ENCODE measurements at places on chromosomes 5 and 9.
A peak's percentile ranks its signal among the peaks of the same experiment; 100 is the strongest.

DNA sequence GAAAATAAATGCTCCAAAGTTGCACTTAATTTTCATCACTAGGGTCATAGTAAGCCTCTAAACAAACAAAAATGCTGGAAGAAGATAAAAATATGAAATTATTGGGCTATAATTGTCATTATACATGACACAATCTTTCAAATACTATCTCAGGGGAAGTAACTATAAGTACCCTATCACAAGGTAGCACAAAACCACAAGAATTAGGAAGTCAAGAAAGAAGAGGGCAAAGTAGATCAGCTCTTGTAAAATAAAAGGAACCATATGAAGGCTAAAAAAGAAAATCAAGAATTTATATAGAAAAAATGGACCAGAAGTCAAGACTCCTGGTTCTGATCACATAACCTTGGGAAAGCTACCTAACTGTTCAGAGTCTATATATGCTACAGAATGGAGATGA lies 48.1 kb downstream of the DIAPH1 start:
- no peak for DNase-seq

- peak; percentile 78 for DNase-seq
Observed at GRCh38 chr5:169805527-169805934, 168.5 kb downstream of the DOCK2 start.

DNA sequence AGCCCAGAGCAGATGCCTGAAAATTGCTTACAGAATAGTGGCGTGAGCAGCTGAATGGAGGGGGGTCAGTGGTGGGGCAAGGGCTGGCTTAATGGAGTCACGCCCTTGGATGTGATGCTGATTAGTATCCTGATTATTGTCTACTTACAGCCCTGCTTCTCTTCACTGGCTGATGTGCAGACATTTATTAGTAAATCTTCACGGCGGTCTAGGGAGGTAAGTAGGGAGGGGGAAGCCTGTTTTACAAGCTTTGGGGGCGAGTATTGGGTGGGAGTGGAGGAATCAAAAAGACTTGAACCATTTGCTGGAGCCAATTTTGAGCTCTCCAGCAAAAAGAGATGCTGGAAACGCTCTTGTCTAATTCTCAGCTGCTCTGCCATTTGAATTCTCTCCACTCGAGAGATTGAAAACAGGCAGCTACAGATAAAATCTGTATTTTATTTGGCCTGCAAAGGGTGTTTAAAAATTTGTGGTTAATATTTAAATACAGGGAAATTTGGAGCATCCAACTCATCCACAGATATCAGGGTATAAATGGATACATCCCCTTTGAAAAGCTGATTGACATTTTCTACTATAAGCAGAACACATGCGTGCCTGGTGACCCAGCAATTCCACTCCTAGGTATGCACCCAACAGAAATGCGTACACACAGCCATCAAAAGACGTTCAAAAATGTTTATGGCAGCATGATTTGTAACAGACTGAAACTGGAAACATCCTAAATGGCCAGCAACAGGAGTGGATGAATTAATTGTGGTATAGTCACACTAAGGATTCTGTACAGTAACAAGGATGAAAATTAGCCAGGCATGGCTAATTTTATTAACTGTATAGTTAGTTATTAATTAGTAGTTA lies 19.5 kb upstream of the ALDH1B1 start:
- no peak for DNase-seq

DNA sequence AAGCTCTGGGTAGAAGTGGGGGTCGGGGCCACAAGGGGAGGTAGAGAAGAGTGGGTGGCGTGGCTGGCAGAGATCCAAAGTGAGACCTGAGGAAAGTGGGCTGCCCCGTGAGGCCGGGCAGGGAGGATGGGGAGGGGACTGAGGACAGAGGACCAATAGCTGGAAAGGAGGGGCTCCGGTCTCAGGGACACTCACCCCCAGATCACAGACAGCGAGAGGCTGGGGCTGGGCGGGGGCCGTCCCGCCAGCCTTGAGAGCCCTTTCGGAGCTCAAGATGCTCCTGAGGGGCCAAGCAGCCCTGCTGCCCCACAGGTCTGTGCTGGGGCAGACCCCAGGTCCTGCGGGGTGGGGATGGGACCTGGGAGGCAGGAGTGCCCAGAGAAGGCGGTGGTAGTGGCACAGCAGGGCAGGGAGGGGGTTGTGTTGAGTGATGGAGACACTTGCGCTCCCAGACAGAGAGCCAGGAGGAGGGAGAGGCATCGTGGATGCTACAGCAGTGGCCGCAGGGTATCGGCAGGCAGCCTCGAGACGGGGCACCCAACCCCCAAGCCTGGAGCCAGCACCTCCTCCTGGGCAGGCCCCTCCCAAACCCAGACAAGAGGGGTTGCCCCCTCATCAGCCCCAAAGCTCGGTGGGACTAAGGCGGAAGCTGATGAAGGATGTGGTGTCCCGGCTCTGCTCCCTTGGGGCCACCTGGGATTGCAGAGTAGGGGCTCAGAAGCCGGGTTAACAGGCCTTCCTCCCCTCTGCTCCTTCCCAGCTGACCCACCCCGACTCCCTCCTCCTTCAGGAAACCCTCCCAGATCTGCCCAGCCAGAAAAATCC lies 3.4 kb downstream of the SARDH start:
- no peak for DNase-seq

- peak; percentile 25 for DNase-seq
Observed at GRCh38 chr5:171629628-171630349, 155.8 kb upstream of the SMIM23 start.
